ENCODE measurements at places on chromosomes 6 and 20.

DNA sequence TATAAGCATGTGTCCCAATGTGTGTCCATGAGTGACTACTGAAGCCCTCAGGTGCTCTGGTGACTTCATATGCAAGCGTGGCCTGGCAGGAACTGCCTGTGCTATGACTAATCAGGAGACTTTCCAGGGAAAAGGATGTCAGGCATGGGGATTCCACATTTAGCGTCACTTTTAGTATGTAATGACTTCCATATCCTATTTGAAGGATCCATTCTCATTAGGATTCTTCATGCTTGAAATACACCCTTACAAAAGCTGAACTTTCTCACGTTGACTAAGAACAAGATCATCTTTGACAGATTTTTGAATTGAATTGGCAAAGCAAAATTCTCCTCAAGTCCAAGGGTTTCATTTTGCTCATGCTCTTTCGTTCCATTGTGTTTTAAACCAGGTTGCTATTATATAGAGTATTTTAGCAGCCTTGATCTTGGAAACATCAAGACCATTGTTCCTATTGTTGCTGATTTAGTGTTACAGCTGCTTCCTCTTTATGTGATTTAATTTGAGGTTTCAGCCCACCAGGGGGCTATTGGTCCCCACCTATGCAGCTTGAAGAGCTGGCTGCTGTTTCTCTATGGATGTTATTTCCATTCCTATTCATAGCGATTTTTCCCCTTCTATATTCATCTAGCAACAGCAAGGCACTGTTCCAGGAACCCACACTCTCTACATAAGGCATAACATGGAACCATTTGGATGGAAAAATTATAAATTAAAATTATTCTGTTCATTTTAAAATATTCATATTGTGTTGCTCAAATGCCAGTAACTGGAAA is 418.6 kb downstream of the CDKAL1 start:
- peak; percentile 3 for DNase-seq

DNA sequence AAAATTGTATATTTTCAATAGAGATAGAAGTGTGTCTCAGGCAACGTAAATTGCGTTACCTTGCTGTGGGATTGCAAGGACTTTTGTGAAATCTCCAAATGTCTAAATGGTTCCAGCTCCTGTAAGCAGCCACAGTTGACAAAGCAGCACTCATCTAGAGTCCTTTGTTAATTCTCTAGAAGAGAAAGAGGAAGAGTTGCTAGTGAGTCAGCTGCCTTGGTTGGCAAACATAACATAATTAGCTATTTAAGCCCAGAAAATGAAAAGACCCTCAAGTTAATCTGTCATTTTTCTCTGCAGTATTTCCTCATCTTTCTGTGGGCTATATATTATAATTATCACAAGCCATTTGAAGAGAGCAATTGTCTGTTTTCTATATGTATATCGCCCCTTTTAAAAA is 66.4 kb upstream of the FABP7 start:
- DNase-seq = no peak

DNA sequence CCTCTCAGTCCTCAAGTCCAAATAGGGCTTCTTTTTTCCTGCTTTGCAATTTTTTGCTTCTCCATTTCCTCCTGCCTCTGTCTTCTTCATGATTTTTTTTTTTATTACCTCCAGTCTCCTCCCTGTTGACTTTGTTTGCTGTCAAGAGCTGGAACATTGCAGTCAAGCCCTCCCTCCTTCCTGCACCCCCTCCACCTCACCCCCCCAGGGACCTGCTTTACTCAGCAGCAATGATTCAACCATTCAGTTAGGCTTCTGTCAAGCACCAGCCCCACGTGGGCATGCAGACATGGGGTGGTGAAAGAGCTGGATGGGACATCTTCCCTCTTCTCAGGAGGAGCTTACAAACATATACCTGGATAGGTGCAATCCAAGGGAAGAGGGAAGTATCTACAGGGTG is 142.4 kb downstream of the LRFN2 start:
- no peak for DNase-seq

DNA sequence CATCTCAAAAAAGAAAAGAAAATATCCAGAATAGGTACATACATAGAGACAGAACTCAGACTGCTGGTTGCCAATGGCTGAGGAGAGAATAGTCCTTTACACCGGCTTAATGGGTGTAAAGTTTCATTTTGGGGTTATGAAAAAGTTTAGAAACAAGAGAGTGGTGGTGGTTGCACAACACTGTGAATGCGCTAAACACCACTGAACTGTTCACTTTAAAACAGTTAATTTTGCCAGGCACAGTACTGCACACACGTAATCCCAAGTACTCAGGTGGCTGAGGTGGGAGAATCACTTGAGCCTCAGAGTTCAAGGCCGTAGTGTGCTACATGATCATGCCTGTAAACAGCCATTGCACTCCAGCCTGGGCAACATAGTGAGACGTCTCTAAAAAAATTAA is 7.6 kb downstream of the ILRUN start:
- no peak for DNase-seq

- no peak for DNase-seq
Observed at GRCh38 chr6:36345681-36346466, 9.2 kb upstream of the BNIP5 start.

- no peak for DNase-seq
Observed at GRCh38 chr6:53860511-53860910, 65.7 kb downstream of the LRRC1 start.

- DNase-seq = no peak
Observed at GRCh38 chr20:37362821-37363220, 16.9 kb downstream of the SRC start.

DNA sequence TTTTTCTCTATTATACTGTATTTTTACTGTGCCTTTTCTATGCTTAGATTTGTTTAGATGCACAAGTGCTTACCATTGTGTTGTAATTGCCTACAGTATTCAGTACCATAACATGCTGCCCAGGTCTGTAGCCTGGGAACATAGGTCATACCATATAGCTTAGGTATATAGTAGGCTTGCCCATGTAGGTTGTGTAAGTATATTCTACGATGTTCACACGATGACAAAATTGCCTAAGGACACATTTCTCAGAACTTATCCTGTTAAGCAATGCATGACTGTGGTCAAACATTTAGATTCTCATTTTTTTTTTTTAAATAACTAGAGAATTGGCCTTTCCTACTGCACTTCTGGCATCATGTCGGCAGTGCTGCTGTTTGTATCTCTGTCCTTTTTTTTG is 253.7 kb upstream of the SUPT3H start:
- DNase-seq = no peak

GRCh38 chr6:118660218-118660569 is 8.8 kb upstream of the CEP85L start:
- DNase-seq = no peak

GRCh38 chr6:150312395-150312794 is 56.4 kb upstream of the IYD start:
- no peak for DNase-seq

- DNase-seq = no peak
Observed at GRCh38 chr6:109253366-109253765, 128.9 kb downstream of the CD164 start.

DNA sequence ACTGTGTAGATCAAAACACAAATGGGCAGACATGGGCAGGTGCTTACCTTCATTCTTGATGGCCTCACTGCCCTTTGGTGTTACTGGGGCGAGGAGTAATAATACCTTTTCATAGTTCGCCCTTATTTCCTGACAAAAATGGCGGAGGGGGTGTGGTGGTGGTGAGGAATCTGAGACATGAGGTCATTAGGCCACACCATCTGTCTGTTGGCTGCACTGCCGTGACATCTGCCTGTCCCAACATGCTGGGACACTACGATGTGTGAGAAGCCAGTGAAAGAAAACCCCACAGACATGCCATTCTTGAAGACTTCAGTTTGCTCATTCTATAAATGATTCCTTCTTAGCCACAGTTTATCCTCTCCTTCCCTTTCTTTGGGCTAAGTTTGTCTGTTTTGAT is 13.4 kb upstream of the MAPRE1 start:
- DNase-seq = no peak

- DNase-seq = no peak
Observed at GRCh38 chr6:150310539-150310938, 58.3 kb upstream of the IYD start.

DNA sequence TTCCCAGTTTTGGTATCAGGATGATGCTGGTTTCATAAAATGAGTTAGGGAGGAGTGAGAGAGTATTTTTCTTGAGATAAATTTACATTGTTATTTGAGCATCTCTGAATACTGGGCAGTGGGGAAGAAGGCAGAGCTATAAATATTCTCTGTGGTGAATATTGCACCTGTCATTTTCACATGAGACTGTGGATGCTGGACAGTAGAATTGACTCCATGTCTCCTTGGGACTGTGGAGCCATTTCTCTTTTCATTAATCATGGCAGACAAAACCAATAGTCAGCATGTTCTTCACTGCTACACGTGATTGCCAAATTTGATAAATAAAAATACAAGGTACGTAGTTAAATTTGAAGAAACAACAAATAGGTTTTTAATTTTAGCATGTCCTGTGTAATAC is 81.2 kb upstream of the PHACTR1 start:
- no peak for DNase-seq

- DNase-seq = peak; percentile 57
Observed at GRCh38 chr6:12047304-12047703, 35.2 kb downstream of the HIVEP1 start.

DNA sequence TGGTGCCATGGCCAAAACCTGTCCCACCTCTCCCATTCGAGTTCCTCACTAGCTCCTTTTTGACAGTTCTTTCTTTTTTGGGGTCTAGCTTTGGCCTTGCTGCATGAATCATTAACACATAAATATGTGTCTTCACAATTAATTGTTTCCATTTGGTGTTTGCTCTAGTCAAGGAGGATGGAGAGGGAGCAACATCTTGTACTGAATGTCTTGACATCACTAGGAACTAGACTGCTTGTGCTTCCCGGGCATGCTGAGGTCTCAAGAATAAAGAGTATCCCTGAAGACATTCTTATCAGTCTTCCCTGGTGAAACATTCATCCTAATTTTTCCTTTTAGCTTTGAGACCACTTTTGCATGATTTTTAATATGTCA is 77.0 kb upstream of the ESR1 start:
- no peak for DNase-seq

DNA sequence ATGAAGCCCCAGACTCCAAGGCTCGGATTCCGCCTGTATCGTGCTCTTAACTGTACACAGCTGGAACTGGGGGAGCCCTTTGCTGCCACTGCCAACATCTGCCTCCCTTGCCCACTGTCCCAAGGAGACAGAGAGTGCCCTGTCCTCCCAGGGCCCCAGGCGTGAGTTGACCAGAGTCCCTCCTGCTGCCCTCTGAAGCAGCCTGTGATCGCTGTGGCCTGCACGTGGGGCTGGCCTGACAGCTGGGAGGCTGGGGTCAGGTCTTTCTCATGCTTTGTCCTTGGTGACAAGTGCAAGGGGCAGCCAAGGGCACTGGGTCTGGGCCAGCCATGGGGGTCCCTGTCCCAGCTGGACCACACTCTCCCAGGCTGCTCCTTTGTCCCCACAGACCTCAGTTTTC is 44.3 kb downstream of the KIAA1755 start:
- DNase-seq = no peak

DNA sequence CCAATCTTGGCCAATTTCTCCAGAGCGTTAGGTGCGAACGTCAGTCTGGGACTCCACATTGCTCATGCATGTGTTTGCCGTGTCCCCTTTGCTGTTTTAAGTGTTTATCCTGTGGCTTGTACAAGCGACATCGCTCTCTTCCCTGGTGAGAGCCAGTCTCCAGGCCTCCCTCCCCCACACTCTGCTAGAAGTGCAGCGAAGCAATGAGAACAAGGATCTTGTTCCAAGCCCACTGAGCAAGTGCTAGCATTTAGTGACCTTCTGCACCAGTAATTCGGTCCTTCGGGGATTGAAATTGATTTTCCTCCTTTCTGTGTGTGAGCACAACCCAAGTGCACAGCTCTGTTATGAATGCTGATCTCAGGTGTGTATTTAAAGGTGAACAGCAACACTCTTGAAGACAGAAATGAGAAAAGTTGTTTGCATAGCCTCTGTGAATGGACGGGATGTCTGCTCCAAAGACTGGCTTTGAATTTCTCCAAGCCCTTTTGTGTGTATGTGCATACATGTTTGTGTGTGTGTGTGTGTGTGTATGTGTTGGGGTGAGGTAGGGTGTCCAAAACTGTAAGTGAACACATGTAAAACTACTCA is 29.0 kb downstream of the CD83 start:
- DNase-seq = no peak

DNA sequence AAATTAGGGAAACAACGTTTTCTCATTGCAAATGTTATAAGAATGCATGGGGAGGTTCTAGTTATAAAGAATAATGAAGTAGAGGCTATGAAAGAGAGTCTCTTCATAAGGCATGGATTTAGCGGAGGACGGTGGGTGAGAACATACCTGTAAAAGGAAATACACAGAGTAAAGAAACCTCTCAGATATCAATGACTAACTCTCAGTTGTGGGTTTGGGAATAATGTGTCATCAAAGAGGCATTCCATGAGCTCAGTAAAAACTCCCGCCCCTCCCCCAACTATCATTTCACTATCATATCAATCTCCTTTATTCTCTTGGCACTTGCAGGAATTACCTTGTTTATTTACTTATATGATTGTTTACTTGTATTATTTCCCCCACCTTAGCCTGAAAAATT is 695.4 kb downstream of the PTPRT start:
- no peak for DNase-seq

DNA sequence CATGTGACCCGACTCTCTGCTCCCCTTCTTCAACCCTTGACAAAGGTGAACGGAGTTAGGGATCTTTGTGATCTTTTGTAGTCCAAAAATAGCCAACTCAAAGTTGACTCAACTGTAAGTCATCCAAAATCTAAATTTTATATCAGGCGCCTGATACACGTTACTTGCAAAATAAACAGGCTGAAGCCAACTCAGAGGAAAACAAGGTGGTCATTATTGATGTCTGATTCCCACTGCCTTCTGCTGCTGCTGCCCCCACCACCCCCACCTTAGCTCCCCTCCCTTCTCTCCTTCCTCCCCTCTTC is 13.2 kb upstream of the RNF8 start:
- DNase-seq = no peak

DNA sequence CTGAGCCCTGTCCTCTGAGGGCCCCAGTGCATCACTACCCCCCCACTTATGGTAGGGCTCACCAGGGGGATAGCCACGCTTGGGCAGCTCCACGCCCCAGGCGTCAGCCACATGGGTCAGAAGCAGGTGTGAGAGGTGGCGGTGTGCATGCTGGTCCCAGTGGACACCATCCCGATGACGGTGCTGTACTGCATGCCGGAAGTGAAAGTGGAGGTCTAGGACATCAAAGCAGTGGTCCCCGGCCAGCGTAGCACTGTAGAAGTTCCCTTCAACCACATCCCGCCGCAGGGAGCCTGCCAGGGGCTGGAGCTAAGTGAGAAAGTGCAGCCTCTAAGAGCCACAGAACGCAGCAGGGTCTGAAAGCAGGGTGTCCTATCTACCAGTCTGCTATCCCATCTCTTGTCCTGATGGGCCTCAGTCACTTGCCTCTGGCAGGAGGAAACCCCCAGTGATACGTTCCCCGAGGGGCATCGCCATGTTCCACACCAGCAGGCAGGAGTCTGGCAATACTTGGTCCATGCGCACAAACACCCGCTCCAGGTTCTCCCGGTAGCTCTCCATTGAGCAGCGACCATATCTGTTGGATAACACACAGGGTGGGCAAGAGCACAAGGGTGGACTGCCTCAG is 2.2 kb downstream of the PCED1A start:
- DNase-seq = no peak
